ENCODE measurements at places on chromosomes 5 and 9.

- no peak for DNase-seq
These were observed 70.1 kb downstream of the PIP5K1B start for GRCh38 chr9:68775003-68775730.

- no peak for DNase-seq
These were observed 180.4 kb upstream of the TRIM32 start for GRCh38 chr9:116506685-116507084.

DNA sequence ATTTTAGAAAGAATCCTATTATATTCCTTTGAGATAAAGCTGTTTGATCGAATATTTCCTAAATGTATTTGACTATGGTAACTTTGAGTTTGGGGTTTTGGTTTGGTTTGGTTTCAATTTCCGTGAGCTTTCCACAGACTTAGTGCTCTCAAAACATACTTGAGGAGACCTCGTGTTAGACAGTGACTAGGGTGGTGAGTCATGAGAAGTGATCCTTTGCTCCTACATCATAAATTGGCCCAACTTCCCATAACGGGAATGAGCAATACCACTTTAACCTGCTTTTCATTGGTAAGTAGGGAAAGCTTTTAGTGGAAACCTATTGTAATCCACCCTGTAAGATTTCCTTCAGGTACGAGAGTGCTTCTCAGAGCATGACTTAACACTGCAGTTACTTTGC is 3.8 kb upstream of the RASEF start:
- no peak for DNase-seq

DNA sequence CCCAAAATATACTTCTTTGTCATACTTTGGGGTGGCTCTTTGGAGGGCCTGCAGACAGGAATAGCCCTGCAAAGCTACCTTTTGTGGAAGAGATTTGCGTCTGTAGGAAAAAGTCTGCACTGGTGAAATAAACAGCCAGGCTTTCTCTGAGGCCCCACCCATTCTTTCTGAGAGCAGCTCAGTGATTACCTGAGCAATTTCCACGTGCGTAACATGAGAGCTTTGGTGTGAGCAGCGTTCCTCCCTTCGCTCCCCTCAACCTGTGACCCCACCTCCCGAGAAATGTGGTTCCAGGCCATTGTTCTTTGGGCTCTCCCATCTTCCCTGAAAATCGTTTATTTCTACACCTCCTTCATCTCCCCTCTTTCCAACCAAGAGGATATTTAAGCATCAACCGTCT is 23.8 kb upstream of the FBP1 start:
- no peak for DNase-seq

- no peak for DNase-seq
These were observed 28.3 kb upstream of the STOM start for GRCh38 chr9:121398374-121398773.

DNA sequence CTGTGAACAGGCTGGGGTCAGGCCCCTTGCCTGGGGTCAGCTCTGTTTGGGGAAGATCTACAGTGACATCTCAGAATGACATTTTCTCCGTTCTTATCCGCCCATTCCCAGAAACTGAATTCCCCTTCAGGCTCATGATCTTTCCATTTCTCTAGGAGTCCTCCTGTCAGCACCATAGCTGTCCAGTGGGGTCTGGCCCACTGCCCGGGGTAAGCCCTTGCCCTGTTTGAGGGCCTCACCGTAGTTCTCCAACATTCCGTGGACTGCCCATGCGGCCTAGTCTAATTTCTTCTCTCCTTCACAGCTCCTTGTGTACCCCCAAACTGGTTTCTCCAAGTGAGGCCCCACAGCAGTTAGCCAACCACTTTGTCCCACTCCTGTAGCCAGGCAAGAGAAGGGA is 68.4 kb downstream of the ENTREP1 start:
- no peak for DNase-seq

DNA sequence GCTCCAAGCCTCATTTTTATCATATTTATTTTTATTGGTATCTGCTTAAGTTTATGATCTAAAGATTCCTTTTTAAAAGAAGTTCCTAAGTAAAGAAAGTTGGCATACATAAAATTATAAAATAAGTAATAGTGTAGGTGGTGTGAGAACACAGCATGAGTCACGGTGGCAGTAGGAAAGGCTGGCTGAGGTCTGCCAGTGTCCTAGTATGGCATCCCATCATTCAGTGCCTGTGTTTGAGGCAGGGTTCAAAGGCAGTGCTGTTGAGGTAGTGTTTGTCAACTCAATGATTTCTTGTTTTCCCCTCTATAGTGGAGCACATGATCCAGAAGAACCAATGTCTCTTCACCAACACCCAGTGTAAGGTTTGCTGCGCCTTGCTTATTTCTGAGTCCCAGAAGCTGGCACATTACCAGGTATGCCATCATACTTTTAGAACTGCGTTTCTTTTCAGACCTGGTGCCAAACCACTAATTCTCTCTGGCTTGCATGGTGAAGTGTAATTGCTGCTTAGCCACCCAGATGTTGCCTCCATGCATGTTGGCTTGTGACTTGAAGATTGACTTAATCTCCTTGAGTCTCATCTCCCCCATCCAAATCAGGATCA is 18.4 kb downstream of the ZNF346 start:
- no peak for DNase-seq

DNA sequence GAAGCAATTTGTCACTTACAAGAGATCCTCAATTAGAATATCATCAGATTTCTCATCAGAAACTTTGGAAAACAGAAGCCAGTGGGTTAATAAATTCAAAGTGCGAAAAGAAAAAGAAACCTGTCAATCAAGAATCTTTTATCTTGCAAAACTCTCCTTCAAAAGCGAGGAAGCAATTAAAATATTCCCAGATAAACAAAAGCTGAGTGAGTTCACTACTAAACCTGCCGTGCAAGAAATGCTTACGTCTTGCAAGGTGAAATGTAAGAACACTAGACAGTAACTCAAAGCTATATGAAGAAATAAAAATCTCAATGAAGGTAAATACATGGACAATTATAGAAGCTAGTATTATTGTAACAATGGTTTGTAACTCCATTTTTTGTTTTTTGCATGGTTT is 62.8 kb upstream of the IL33 start:
- no peak for DNase-seq

DNA sequence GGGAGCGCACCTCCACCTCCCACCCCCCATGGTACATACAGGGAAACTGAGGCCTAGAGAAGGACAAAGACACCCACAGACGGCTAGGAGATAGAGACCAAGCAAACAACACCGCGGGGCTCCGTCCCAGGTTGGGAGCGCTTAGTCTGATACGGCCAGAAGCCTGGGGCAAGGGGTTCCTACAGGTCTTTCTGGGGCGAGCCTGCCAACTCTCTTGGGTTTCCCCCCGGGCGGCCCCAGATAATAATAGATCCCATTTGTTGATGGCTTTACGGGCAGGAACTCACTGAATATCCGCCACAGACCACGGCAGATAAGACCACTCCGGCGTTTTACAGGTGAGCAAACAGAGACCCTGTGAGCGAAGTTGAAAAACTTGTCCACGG is 5.0 kb upstream of the EBF1 start:
- no peak for DNase-seq

DNA sequence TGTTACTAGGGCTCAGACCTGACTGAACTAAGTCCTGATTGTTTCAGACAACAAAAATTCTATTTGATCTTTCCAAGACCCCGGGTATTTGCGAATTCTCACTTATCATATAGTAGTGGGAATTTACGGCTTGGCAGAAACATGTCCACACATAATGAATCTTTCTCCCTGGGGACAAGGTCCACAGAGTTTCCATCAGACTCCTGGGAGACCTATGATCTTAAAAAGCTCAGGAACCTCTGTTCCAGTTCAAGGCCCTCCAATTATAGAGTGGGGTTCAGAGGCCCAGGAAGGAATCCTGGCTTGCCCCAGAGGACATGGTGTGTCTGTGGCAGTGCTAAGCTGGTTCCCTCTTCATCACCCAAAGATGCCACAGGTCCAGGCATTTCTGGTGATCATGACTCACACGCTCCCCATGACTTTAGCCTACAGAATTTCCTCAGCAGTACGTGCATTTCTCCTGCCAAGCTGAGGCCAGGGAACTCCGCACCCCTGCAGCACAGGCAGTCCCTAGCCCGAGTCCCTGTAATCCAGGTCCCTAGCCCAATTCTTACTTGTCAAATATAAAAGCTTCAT is 12.6 kb downstream of the RAPGEF1 start:
- DNase-seq = no peak

- DNase-seq = no peak
These were observed 64.9 kb upstream of the LIFR start for GRCh38 chr5:38621331-38621730.

DNA sequence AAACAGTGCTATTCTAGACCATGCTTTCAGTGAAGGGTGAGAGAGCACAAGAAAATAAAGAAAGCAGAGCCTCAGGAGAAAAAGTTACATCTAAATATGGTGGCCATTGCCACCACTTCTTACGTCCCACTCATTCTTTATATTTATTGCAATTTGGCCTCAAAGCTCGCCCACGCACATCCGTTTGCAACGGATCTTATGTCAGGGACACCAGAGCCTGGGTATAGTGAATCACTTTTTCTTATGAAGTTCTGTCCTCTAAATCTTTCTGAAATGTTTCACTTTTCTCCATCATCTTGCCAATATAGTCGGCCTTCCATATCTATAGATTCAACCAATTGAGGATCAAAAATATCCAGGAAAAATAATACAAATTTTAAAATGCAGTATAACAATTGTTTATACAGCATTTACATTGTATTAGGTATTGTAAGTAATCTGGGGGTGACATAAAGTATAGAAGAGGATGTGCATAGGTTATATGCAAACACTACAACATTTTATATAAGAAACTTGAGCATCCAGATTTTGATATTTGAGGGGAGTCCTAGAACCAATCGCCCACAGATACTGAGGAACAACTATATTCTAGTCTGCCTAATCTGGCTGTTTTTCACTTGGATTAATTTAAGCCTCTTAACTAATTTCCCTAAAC is 35.2 kb downstream of the GOLPH3 start:
- DNase-seq = no peak

- no peak for DNase-seq
These were observed 28.1 kb downstream of the SMARCA2 start for GRCh38 chr9:2043243-2043642.

DNA sequence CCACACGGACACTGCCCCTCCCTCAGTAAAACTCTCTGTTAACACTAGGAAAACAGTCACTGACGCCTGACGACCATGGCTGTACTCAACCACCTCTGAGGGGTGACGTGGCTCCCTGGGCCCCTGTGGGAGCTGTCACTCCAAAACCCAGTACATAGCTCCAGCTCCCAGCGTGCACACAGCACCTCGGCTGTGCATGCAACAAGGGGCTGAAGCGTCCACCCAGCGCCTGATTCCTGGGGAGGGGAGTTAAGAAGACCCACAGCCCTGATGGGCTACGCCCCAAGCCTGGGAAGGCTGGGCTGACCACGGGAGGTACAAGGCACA is 36.3 kb downstream of the SLC12A7 start:
- no peak for DNase-seq

Data from activated T-cell treated with anti-CD3 and anti-CD28 coated beads for 1 hour (primary cell).